Stimulated activated CD4-positive, alpha-beta T cell treated with anti-CD3 and anti-CD28 coated beads, Interleukin-4, amount 100 ng/mL, for 4 hours (primary cell): ENCODE measurements at places on chromosomes 3 and 15.

GRCh38 chr15:39654304-39654703, 73.4 kb downstream of the THBS1 start:
- DNase-seq: no peak

- no peak for DNase-seq
Measured at GRCh38 chr3:124810970-124811369, 76.2 kb downstream of the ITGB5 start.

GRCh38 chr3:191695815-191696153, 234.8 kb downstream of the PYDC2 start:
- no peak for DNase-seq

GRCh38 chr15:65057549-65057940, 10.2 kb downstream of the RASL12 start:
- DNase-seq: no peak

- DNase-seq: no peak
Measured at GRCh38 chr3:61685755-61686154, 124.4 kb downstream of the PTPRG start.

DNA sequence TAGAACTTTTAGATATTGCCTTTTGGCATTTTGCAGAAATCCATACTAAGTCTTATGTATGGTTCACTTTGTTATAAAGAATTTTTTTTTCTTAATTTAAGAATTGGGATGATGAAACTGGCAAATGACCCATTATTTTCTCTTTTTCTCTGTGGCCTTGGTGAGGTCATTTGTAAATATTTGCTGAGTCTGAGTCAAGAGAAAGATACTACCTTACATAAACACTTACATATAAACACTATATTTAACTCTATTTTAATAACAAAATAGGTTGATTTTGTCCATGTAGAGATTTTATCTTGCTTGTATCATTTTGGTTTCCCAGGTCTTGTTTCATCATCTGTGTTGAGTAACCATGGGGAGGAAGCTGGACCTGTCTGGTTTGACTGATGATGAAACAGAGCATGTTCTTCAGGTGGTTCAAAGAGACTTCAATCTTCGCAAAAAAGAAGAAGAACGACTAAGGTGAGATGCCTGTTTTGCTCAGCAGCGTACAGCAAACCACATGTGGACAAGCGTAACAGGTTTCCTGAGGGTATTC, 91.1 kb downstream of the MYRIP start:
- DNase-seq: no peak

- no peak for DNase-seq
Measured at GRCh38 chr15:88022716-88023115, 233.8 kb downstream of the NTRK3 start.

GRCh38 chr15:96470681-96471310, 140.3 kb downstream of the NR2F2 start:
- DNase-seq: no peak

GRCh38 chr3:144524531-144524930, 552.9 kb downstream of the DIPK2A start:
- no peak for DNase-seq

DNA sequence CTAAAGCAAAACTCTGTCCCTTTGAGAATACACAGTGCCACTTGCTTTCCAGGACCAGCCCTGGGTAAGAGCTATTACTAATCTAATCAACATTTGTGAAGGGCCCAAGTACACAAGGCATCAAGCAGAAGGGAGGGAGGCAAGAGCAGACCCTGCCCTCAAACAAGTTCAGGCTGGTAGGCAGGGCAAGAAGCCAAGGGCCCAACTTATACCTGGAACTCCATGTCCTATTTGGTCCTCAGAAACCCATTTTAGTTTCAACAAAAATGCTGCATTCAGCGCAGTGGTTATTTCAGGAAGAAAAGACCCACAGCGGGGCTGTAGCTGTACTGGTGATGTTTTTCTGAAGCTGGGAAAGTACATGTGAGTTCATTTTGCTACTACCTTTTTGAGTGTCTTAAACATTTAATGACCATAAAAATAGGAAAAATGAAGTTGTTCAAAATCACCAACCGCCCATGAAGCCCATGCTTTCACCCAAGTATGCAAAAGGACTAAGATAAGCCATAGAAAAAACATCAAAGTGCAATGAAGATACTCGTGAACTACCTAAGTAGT, 2.8 kb downstream of the RPS17 start:
- DNase-seq: no peak

GRCh38 chr15:75235760-75236729, 22.1 kb upstream of the GOLGA6C start:
- no peak for DNase-seq

- no peak for DNase-seq
Measured at GRCh38 chr3:129556890-129557547, 14.0 kb downstream of the H1-8 start.

- DNase-seq: no peak
Measured at GRCh38 chr3:196936288-196936687, 6.0 kb downstream of the NCBP2 start.

DNA sequence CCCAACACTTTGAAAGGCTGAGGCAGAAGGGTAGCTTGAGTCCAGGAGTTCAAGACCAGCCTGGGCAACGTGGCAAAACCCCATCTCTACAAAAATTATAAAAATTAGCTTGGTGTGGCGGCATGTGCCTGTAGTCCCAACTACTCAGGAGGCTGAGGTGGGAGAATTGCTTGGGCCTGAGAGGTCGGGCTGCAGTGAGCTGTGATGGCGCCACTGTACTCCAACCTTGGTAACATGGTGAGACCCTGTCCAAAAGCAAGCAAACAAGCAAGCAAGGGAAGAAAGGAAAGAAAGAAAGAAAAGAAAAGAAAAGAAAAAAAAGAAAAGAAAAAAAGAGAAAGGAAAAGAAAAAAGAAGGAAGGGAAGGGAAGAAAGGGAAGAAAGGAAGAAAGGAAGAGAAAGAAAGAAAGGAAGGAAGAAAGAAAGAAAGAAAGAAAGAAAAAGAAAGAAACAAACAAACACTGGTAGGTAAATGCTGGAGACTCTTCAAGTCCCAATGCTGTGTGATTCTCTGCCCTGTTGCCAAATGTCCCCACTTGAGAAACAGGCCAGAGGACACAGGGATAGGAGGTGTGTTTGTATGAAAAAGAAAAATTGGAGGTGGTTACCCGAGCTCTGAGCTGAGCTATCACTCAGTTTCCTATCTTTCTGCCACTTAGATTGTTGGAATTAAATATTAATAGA, 121.1 kb downstream of the RAB11A start:
- no peak for DNase-seq

DNA sequence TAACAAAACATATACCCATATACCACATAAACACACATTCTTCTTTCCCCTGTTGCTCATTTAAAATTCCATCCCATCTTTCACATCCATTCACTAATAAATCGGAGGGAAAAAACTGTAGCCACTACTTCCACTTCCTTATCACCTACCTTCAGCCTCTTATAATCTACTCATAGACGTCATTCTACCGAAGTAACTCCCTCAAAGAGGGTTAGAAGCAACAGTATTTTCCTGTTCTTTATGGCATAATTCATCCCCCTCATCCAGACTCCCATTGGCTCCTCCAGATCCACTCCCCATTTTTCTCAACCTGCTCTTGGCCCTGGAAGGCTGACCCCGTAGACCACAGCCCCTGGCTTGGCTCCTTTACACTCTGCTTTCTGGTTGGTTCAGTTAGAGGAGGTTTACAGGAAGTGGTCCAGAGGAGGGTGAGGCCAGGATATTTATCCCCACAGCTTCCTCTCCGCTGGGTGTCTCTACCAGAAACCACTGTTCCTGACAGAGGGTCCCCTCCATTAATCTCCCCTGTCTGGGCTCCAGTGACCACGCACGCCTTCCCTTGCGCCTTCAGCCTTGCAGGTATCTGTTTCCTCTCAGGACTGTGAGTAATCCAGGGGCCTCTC, 46.3 kb downstream of the FMN1 start:
- DNase-seq: no peak

- no peak for DNase-seq
Measured at GRCh38 chr3:55818485-55818884, 331.4 kb upstream of the WNT5A start.

GRCh38 chr15:88344786-88345185, 88.2 kb upstream of the NTRK3 start:
- no peak for DNase-seq

GRCh38 chr15:59812889-59813288, 123.8 kb upstream of the BNIP2 start:
- DNase-seq: no peak

GRCh38 chr15:41901431-41901830, 7.6 kb upstream of the SPTBN5 start:
- no peak for DNase-seq

- DNase-seq: no peak
Measured at GRCh38 chr3:25567388-25567787, 97.3 kb downstream of the TOP2B start.

GRCh38 chr15:74300057-74300795, 64.1 kb downstream of the CCDC33 start:
- no peak for DNase-seq
